Osteoblast (primary cell): ENCODE measurements at places on chromosomes 12 and 14.

DNA sequence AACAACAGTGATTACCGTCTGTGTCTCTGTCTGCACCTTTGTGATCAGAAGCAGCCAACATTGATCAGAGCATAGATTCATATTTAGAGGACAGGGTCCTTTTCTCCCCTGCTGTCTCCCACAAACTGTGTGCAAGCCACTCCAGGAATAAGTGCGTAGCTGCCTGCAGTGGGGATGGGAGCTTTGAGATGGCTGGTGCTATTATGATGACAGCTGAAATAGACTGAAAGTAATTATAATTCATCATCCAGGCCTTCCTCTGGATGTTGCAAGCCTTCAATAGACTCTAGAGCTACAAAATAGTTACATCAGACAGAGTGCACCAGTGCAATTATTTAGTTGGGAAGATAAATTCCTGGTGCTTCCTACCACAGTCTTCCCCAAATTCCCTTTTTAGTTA is 68.1 kb downstream of the BORCS5 start:
- DNase-seq = no peak

DNA sequence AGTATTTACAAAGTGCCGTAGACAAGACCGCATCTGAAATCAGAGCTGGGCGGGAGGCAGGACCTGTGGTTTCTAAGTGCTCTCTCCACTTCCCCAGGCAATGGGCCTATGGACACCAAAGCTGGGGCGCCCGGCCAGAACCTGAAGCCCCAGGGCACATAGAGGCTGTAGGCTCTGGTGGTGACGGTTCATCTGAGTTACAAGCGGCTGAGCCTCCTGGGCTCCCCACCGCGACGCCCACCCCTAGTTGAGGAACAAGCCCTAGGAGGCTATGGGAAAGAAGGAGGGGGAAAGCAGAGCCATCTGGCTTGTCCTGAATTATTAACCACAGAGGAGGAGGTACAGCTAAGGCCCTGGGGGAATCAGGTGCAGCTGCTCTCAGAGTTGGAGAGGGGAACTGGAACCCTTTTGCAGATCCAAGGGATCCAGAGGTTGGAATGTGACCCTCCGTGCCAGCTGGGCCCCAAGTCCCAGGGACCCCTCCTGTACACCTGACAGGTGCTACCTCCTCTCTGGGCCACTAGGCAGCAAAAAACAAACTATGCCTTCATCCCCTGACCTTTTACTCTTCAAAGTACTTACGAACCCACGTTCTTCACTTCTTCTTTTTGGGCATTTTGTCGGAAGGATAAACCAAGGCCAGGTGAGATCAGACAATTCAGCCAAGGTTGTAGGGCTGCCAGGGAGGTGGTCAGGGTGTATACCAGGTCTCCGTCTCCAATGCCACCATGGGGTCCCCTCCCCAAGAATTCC is 77.2 kb downstream of the ARL6IP4 start:
- no peak for DNase-seq

DNA sequence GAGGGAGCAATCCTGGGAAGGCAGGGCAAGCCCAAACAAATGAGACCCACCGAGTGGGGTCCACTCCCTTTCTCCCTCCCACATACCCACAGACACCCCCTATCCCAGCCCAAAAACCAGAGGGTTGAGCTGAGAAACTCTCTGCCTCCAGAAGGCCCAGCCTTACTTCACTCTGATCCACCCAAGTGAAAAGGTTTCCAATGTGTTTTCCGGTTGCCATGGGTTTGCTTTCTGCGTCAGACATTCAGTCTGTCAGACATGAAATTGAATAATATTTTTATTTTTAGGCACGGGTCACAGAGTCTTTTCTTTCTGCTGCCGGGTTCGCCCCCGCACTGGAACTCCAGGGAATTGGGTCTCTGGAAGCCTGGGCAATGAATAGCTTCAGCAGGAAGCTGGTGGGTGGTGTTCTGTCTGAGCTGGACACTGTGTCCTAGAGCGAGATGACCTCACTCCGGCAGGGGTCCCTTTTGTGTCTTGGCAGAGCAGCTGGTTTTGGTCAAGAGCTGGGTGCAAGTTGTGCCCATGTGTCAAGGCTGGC is 69.8 kb upstream of the CLMN start:
- peak; percentile 93 for DNase-seq

GRCh38 chr14:88492272-88493089 is 62.3 kb downstream of the PTPN21 start:
- DNase-seq = peak; percentile 91

DNA sequence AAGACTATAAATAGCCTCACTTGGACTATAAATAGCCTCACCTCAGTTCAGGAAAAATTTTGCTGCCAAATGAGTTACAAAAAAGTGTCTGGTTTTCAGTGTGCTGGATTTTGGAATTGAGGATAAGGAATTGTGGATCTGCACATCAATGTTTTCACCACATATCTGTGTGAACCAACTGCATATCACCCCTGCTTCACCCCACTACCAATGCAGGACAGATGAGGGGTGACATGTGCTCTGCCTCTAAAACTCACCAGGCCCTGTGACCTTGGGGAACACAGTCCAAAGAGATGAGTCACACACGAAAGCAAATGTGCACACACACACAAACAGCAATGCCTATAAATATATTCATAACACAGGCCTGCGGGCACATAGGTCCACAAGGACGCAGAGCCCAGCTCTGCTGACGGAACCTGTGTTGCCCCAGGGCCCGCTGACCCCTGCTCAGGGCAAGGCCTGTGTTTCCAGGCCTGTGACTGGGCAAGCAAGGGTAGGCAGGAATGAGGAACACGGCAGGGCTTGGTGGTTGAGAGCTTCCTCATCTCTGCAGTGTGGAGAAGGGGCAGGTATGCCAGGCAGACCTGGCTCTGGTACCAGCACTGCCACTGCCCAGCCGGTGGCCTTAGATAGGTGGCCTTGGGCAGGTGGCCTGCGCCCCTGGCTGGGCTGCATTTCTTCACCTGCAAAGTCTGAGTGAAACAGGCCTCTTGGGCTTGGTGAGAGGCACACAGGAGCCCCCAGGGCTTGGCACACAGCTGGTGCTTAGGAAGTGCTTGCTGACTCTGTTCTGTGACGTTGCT is 82.4 kb downstream of the ARL6IP4 start:
- peak; percentile 93 for DNase-seq

DNA sequence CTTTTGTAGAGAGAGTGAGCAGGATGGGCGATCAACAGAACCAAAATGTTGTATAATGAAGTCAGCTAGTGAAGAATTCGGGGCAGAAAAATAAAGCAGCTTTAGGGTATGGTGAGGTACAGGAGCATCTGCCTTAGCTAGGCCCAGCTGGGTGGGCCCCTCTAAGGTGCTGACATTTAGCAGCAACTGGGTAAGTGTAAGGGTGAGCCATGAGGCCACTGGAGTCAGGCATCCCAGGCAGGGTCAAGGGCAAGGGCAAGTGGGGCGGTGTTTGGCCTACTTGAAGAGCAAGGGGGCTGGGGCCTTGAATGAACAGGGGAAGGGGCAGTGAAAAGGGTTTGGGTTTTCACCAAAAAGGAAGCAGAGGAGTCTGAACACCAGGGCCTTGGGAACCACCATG is 583.6 kb downstream of the BCL11B start:
- no peak for DNase-seq

- DNase-seq = peak; percentile 80
Measured at GRCh38 chr12:124795081-124795948, 68.3 kb downstream of the SCARB1 start.

DNA sequence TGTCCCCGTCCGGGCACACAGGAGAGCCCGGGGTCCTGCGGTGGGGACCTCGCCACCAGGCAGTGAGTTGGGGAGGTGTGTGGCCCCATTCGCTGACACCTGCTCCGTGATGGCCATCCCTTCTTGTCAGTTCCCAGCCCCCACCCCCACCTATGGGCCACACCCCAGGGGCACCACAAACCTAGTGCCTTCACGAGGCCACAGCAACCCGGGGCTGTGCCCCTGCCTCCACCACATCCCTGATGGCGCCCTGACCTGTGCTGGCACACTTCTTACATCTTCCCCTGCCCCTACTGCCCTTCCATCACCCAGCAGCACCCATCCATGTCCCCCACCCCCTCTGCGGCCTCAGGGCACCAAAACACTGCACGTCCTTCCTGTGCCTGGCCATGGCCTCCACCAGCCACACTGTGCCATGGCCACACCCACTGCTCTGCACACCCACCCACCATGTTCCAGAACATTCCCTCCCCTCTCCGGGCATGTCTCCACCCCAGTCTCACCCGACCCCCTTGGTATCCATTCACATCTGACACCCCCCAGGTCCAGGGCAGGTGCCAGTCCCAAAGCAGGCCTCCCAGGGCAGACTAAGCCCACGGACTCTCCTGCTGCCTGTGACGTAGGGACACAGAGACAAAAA is 24.4 kb downstream of the JAG2 start:
- DNase-seq = peak; percentile 73

DNA sequence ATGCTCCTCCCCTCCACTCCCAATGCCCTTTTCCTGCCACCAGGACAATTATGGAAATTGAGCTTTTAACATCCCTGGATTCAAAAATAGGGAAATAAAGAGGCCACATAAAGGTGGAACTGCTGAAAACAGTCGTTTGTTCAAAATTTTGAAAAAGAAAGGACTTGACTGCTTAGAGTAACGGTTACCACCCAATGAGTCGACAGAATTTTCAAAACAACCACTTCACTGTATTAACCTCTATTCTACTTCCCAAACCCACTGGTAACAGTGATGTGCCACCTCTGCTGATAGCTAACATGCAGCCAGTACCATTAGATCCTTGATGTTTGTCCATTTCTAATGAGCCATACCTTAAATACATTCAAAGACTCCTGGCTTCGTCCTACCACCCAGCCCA is 4.9 kb downstream of the ST8SIA1 start:
- peak; percentile 45 for DNase-seq

- peak; percentile 98 for DNase-seq
Measured at GRCh38 chr14:94689218-94689984, 77.2 kb downstream of the SERPINA3 start.

DNA sequence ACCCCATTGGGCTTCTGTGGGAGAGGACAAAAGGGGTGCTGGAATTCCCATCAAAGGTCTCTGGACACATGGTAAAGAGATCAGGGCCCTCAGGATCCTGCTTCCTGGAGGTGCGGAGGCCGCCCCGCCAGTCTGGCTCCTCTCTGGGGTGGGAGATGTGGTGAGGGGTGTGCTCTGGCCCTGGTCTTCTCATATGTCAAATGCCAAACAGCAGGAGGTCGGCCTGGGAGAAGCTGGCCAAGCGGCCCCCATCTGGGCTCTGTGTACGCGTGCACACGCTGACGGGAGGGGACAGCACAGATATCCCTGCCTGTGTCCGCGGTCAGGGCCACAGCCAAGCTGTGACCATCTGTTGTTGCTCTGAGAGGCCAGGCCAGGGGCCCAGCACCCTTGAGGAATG is 14.1 kb downstream of the FIGNL2 start:
- DNase-seq = peak; percentile 38

DNA sequence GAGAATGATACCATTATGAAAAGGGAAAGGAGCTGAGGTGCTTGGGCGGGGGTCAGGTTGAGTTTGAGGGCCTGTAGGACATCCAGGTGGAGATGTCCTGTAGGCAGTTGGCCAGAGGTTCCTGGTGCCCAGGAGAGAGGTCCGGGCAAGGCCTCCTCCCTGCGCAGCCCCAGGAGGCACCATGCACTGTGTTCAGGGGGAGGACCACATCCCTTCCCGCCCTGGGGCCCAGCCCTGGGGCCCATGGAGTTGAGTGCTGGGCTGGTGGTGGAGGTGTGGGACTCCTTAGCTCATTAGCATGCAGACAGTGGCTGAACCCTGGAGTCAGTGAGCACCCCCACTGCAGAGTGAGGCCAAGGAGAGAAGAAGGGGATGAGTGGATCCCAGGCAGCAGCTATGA is 5.7 kb upstream of the FAIM2 start:
- DNase-seq = no peak

DNA sequence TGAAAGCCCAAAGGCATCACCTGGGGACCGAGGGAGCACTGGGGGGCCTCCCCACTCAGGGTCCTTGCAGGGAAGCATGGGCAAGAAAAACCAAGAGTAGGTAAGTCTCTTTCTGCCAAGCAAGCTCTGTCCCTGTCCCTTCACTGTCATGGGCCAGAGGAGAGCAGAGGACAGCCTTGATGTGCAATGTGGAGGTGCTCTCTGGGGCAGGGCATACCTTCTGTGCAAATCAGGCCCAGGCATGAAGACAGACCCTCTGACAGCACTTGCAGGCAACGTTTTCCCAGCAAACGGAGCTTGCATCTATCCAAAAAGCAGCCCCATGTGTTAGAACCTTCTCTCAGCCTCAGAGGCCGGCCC is 192.5 kb upstream of the PWP1 start:
- no peak for DNase-seq

DNA sequence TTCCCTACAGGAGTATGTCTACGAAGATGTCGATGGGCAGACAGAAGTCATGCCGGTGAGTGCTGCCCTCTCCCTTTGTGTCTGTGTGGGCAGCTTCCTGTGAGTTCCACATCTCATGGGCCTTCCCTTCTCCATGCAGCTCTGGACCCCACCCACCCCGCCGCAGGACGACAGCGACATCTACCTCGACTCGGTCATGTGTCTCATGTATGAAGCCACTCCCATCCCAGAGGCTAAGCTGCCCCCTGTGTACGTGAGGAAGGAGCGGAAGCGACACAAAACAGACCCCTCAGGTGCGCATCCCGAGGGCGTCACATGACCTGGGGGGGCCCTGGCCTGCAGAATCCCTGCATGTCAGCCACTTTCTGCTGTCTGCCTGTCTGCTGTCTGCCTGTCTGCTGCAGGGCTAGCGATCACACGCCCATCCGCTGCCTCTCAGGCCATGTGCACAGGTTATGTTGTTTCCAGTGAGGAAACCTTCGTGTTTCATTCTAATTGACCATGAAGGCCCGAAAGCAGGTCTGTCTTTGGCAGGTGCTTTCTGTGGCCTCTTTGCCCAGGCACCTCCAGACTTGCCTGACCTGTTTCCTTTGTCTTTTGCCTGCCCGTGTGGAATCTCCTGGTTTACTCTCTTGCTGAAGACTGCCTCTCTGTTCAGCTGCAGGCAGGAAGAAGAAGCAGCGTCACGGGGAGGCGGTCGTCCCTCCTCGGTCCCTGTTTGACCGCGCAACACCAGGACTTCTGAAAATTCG is 95.1 kb downstream of the EP400 start:
- peak; percentile 45 for DNase-seq

DNA sequence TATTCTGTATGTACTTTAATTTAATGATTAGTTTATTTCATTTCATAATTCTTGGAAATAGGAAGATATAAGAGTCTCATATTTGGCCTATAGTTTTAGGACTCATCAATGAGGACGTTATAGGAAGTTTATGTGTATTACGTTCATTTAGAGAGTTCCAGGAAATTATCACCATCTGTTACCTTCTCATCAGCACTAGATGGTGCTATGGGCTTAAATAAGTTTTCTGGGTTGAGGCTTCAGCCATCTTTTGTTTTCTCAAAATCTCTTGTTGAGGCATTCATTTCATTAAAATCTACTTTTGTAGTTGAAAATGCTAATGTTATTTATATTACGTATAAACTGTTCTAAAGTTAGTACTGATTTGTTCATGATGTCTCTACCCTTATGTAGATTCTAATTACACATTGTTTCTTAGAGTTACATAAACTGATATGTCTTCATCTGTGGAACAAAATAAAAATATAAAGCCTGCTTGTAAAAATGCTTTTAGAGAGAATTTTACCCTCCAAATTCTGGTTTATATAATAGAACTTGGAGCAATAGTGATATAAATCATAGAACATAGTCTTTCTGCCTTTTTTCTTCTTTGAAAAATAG is 89.2 kb downstream of the CFAP54 start:
- DNase-seq = peak; percentile 39

GRCh38 chr12:94057262-94058151 is 90.9 kb upstream of the PLXNC1 start:
- no peak for DNase-seq

- no peak for DNase-seq
Measured at GRCh38 chr12:95151821-95152220, 65.4 kb downstream of the FGD6 start.

- DNase-seq = peak; percentile 76
Measured at GRCh38 chr12:130124605-130125244, 37.5 kb upstream of the FZD10 start.

- DNase-seq = peak; percentile 5
Measured at GRCh38 chr12:26857465-26858176, 24.6 kb upstream of the ITPR2 start.
